AG04449 (cell line): ENCODE measurements at places on chromosomes 5 and 9.

DNA sequence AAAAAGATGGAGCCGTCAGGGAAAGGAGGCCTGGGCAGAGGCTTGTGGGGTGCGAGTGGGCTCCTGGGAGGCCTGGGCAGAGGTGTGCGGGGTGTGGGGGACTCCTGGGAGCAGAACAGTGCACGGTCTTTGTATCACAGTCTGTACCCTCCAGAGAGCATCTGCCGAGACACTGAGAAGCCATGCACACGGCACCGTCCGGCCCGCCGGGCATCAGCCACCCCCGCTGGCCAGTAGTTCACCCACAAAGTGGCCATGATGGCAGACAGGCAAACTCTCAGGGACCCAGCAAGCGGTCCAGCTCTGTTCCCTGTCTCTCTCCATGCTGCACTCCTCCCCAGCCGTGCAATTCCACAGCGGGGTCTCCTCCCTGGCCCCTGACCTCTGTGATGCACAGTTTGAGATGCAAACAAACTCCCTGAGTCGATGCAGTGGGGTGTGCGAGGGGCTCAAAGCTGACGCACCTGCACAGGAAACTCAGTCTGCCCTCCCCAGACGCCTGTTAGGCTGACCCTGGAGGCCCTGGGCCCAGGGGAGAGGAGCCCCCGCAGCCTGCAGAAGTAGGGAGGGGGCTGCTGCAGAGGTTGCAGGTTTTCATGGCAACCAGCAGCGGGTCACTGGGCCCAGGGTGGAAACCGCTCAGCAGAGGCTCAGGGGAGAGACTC, 9.1 kb upstream of the GPSM1 start:
- DNase-seq = no peak

DNA sequence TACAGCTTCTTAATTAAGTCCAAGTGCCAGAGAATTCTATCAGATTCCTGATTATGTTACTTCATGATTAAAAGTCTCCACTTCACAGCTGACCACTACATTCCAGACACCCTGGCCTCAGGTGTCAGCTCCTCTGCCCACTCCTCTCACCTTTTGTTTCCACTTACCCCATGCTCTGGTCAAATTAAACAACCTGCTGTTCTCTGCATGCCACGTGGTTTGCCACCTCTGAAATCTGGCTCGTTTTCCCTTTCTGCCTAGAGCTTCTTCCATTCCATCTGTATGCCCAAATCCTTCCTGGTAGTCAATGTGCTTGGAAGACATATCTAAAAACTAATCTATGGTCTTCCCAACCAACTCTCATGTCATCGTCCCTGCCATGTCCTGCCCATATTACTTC, 158.6 kb downstream of the ICE1 start:
- DNase-seq = no peak

- DNase-seq = no peak
Observed at GRCh38 chr5:68233075-68233474, 17.5 kb downstream of the PIK3R1 start.

DNA sequence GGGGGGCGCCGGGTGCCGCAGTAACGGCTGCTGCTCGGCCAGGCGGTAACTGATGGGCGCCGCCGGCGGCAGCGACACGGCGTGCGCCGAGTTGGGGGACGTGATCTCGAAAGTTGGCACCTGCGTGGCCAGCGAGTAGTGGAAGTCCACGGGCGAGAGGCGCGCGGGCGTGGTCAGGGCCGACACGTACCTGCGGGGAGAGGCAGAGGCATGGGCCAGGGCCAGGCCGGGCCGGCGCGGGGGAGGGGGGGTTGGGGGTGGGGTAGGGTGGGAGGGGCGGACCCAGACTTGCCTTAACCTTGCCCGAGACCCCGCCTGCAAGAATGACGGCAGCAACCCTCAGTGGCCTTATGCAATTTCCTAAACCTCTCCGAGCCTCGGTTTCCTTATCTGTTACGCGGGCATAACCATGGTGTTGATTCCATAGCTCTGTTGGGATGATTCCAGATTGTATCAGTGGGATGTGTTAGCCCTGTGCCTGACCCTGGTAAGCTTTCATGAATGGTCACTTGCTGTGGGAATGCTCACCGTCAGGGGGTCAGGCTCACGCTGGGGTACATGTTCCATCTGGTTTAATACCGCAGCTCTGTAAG, 53.0 kb downstream of the PSD2 start:
- DNase-seq = no peak

- DNase-seq = no peak
Observed at GRCh38 chr5:173411791-173412555, 83.8 kb upstream of the STC2 start.

DNA sequence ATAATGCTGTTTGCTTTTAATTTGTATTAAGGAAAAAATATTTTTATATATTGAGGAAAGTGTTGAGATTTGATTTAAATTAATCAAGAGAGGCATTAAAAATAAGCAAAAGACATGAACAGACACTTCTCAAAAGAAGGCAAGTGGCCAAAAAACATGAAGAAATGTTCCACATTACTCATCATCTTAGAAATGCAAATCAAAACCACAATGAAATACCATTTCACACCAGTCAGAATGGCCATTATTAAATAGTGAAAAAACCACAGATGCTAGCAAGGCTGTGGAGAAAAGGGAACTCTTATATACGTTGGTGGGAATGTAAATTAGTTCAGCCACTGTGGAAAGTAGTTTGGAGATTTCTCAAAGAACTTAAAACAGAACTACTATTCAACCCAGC, 45.9 kb downstream of the RANBP17 start:
- no peak for DNase-seq

GRCh38 chr5:142767911-142768310, 2.3 kb upstream of the ARHGAP26 start:
- no peak for DNase-seq

DNA sequence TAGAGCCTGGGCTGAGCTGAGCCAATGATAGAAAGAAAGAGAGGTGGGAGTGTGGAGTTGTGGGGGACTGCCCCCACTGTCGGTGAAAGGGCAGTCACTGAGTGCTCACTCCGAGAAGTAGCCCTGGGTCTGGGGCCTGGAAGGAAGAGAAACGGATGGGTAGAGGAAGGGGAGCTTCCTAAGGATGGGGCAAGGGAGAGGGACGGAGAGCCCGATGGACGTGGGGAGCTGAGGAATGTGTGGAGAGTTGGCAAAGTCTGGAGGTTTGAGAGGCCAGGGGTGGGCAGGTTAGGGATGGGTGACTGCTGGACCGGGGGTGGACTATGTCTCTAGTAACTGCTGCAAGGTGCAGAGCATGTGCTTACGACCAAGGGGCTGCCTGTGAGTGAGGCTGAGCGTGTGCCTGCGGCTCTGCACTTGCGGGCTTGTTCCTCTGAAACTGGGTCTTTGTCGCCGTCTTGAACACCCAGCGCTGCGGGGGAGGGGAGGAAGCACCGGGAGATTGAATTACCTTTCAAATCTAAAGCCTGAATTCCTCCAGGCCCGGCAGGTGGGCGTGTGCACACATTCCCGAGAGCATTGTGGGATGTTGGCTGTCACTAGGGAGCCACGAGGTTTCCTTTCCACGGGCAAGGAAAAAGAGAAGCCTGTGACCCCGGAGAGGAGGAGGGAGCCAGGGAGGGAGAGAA, 76.4 kb upstream of the ARAP3 start:
- no peak for DNase-seq

GRCh38 chr5:177300236-177300880, 3.2 kb downstream of the RAB24 start:
- no peak for DNase-seq

DNA sequence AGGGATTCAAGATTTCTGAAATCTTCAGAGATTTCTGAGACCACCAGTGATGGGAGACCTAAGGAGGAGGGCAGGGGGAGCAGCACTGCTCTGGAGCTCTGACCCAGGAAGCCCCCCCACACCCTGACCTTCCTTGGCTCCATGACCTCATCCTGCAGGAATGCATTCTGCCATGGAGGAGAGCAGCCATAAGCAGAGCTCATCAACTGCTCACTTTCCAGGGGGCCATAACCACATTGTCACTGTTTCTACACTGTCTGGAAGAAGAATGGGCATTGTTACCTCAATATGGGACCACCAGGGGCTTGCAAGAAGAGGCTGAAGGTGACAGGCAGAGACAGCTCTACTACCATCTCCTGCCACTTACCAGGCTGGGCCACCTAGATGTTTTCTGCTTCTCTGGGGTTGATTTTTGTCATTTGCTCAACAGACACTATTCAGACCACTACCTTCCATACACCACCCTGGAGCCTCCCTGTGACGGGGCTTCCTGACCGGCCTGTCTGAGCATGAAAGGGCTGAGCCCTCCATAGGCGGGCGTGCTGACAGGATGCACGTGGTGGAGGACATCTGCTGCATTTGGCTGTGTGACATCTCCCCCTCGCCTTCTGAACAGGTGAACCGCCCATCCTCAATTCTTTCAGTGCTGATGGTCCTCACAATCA, 2.3 kb upstream of the TSC1 start:
- DNase-seq = peak; percentile 7

- DNase-seq = no peak
Observed at GRCh38 chr9:127970401-127971313, 10.1 kb downstream of the EEIG1 start.

DNA sequence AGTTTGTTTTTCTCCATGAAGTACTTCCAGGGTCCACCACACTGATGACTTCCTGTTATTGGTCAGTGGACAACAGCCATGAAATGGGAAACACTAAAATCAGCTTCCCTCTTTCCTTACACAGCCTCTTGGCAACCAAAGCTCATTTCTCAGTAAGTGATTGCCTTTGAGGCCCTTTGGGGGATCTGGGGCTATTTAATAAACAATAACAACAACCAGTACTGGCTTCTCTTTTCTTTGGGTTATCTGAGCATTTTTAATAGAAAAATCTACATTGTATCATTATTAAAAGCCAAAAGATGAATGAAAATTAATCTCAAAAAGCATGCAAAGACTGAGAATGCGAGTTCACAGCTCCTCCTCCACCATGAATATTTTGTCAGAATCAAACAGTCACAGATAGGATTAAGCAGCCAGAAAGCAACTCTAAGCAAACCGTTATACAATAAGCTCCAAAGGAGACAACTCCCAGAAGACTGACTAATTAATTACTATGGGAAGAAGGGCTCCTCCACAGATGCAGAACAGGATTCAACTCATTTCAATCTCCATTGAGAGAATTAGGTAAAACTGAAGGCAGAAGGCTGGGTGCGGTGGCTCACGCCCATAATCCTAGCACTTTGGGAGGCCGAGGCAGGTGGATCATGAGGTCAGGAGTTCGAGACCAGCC, 68.3 kb downstream of the SERINC5 start:
- no peak for DNase-seq

DNA sequence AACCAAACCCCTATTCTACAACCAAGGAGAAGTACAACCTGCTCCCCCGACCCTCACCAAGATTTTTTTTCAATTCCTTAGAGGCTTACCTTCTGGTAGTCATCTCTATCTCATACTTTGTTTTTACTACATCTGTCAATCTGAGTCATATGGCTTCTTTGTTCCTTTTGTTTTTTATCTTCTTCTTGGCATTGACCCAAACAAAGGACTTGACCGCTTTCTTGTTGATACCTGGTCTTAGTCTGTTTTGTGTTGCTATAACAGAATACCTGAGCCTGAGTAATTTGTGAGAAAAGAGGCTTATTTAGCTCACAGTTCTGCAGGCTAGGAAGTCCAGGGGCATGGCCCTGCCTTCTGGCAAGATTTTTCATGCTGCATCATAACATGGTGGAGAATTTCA, 352.7 kb downstream of the MLLT3 start:
- no peak for DNase-seq

DNA sequence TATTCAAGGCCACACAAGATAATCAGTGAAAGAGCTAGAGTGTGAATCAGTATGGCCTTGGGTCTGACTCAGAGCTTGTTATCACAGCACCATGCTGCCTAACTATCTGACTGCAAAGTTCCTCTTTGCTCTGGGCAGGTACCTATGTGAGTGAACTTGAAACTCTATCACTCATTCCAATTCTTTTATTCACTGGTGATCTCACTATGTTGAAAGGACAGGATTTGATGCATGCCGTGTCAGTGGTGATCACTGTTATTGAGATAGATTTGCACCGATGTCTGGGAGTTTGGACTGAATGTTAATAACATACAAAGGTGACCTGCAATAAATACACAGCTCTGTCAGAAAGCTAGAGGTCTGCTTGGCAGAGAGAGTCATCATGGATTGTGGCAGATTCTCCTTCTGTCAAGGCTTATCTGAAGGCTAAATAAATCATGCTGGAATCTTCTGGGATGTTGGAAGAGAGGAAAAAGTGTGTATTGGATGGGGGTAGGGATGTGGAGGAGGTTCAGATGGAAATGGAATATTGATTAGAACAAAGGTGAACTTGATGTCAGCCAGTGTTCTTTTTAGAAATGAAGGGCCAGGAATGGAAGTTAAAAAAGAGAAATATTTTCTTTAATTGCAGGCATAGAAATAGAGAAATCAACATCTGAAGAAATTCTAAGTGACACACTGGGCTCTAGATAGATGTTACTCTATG, 91.8 kb upstream of the TNC start:
- no peak for DNase-seq
